ENCODE measurements at places on chromosomes 12 and 14.

GRCh38 chr14:24430682-24431568 is 1.2 kb downstream of the KHNYN start:
- DNase-seq: no peak

DNA sequence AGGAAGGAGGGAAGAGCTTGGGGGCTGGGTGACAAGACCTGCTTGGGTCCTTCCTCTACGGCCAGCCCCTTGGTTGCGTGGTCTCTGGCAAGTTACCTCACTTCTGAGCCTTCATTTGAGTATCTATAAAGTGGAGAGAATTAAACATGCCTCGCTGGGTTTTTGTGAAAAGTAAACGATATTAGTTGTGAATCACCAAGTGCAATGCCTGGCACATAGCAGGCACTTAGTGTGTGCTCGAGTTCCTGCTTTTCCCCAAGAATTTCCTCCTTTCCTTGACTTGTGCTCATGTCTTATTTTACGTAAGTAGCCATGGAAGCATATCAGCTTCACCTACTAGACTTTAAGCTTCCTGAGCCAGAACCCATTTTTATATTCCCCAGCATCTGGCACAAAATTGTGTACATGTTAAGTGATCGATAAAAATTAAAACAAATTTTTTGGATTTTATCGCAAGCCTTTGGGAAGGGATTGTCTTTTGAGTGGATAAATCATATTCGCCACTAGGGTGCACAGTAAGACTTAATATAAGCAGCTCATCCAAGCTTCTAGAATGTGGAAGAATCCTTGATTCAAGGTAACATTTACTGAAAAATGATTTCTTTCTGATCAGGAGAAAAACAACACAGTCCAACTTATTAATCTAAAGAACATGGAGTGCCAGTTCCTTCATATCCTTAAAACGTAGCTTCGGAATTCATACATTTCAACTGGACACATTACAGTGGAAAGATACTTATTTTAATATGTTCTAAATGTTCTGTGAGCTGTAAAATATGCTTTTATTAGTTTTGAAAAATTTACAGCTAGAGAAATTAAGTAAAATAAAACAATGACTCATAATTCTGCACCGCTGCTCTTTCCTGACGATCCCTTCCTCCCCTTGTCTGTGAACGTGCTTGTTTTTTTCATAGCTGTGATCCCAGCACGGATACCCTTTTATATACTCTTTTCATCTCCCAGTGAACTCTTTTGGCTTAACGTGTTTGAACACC is 62.0 kb downstream of the SLC25A47 start:
- no peak for DNase-seq

DNA sequence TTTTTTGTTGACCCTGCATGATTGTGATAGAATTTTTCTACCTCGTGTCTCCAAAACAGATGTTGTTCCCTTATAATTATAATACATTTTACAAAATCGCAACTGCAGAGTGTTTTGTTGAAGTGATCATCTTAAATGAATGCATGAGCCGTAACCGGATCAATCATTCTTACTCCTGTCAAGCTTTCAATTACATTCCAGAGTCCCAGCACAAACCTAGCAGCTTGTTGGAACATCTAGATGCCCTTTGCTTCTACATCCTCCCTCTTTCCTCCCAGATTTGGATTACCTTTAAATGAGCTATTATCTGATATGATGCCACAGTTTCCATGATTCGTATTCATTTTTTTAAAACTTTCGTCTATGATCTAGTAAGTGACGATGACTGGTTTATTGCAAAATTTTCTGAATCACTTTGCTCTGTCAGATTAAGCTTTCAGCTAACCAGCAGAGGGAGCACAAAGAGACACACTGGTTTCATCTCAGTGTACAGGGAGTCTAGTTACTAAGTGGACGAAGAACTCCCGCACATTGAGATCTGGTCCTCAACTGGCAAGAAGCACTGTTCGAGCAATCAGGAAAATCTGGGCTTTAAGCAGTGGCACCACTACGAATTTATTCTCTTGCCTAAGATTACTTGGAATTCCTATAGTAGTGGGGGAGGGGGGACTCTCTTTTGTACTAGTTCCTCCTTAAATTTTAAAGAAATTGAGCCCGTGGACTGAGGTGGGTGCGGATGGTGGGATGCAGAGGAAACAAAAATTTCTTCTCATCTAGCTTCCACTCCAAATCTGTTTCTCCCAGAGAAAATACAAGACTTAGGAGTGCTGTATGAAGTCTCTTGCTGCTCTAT is 40.9 kb downstream of the TSHR start:
- DNase-seq: peak; percentile 47

DNA sequence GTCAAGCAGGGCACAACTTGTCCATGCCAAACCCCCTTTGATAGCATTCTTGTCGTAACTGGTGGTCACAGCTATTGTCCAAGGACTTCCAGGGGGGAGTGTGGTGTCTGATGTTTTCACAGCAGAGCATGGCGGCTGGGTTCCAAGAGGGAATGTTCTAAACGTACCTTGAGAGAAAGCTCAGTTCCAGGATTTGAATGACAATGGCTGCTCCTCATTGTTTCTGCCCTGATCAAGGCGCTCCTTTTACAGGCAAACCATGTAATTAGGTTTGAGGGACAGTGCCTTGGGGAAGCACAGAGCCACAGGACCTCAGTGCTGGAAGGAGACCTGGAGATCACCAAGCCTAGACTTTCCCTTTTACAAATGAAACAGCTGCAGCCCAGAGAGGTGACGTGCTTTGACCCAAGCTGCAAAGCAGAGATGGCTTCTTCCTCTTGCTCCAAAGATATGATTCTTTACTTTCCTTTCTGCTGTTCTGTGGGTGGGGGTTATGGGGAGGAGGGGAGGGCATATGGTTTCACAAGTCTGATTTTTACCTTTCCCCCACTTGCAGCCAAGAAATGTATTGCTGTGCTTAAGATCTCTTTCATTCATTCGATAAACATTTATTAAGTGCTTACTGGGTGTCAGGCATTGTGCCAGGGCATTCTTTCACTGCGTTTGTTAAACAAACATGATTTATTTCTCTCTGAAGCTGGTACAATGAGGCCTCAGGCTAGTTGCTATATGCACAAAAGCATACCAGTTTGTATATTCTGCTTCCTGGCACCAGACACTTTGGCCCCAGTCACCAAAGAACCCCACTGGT is 172.8 kb downstream of the KTN1 start:
- no peak for DNase-seq

DNA sequence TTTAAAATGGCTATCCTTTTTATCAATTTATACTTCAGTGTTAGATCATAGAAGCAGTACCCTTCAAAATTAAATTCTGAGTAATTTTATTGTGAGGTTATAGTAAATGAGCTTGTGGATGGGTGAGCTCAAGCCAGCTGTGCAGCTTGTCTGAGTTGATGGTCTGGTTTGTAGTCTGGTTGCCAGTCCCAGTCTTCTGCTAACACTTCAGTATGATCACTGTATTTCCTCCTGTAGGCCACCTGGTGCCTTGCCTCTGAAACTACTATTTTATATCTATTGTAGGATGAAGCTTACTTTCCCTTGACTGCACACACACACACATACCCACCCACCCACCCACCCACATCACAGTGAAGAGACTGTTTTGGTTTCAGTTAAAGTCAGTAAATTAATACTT is 496.4 kb downstream of the PCNX1 start:
- no peak for DNase-seq

DNA sequence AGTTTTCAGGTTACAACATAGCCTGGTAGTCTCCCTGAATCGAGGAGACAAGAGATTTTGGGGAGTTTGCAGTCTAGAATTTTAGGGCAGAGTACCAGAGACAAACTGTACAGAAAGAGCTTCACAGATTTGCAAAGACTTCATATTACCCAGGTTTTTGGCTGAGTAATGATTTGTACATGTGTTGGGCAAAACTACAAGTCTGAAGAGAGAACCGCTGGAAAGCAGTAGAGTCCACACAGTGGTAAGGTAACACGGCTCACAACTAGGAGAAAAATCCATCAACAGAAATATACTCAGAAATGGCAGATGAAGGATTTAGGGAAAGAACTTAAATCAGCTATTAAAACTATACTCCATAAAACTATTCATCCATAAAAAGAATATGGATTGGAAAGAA is 25.7 kb downstream of the FBXO33 start:
- DNase-seq: no peak

DNA sequence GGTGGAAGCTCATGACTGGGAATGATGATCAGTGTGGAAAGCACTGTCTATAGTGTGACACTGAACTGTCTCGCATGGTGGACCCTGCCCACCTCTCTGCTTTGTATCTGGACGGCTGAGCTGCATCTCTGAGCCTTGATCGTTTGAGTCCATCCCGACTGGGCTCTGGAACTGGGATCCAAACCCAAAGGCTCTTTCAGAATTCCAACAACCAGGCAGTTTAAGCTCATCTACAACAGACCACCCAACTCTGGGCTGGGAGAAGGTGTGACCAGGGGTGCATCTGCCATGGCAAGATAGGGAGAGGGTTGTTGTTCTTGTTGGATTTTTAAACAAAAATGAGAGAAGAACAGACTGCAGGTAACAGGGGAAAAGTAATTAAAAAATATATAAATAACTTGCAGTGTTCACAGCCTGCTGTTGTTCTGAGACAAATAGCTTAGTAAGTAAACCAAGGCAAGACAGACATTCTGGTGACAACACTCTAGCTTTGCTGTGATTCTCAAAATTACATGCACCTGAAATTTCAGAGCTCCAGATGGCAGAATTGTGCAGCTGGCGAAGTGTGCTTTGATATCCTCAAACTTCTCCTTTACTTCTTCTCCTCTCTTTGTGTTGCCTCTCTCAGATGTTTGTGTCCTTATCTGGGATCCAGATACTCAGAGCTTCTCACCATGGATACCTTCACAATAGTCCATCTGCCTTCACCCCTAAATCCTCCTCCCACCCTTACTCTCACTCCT is 209.6 kb downstream of the EMP1 start:
- no peak for DNase-seq

GRCh38 chr12:68483592-68484383 is 126.9 kb upstream of the RAP1B start:
- DNase-seq: no peak

DNA sequence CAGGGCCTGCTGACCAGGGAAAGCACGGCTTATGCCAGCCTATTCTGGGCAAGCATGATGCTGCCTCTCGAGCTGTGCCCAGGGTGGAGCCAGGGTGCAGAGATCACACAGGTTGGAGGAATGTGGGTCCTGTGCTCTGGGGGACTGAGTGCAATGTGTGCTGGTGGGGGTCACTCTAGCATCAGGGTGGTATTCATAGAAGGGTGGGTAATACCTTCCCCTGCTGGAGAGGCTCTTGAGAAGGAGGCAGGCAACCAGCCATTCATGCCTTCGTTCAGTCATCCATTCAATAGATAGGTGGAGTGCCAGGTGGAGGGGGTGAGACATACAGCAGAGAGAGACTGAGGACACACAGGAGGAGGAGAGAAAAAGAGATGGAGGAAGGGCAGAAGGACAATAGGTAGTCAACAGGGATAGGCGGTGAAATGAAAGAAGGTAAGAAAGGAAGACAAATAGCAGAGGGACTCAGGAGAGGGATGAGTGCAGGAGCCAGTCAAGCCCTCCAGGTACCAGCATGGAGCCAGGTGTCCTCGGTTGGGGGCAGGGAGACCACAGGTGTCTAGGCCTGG is 5.2 kb upstream of the ZNF385A start:
- no peak for DNase-seq

DNA sequence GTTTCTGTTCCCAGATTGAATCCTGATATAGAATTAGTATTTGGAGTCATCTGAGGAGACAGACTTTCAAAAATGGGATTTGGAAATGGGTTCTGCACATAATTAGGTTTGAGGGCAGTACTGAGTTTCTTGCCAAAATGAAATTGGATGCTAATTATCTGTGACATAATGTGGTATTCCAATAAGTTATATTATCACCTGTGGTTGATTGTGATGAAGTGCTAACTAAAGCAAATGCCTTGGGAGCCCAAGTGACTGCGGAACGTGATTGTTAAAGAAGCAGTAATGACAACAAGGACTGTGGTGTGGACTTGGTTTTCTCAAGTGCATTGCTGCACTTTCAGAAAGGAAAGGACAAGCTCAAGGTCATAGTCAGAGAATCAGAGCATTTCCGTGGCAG is 337.0 kb downstream of the IPO8 start:
- DNase-seq: no peak

GRCh38 chr12:117526757-117527478 is 165.5 kb upstream of the NOS1 start:
- no peak for DNase-seq

- DNase-seq: no peak
Observed at GRCh38 chr12:52083638-52083996, 4.1 kb downstream of the SMIM41 start.

GRCh38 chr12:79891506-79892162 is 43.3 kb downstream of the PPP1R12A start:
- DNase-seq: no peak

GRCh38 chr12:65618588-65618987 is 205.7 kb upstream of the HMGA2 start:
- no peak for DNase-seq

- no peak for DNase-seq
Observed at GRCh38 chr12:84247931-84248330, 664.7 kb downstream of the SLC6A15 start.

GRCh38 chr14:71141701-71142374 is 234.6 kb downstream of the PCNX1 start:
- DNase-seq: no peak

DNA sequence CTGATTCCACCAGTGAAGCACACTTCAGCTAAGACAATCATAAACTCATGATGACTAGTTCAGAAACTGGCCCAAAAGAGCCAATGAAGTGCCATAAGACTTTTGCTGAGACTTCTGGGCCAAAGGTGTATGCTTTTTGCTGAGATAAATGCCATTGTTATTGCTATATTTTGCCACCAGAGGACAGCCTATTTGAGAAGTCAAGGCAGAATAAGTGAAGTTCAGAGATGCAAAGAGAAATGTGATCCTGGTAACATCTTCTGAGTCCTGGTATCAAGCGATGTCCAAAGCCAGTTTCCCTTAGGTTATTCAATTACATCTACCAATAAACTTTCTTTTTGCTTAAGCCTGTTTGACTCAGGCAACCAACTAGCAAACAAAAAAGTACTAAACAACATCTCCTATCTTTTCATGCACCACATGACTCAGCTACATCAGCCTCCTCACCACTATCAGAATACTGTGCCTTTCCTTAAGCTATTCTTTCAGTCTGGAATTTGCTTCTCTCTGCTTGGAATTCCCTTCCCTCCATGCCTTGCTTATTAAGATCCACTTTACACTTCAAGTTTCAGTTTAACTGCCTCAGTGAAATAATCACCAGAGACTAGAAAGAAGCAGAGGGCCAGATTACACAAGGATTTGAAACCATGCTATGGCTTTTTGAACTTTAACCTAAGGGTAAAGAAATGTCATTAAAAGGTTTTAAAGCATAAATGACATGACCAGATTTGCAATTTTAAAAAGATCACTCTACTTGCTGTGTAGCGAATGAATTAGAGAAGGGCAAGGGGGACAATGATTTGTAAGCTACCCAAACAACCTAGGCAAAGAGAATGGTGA is 14.0 kb downstream of the CRY1 start:
- no peak for DNase-seq

- no peak for DNase-seq
Observed at GRCh38 chr14:72401632-72402376, 469.6 kb downstream of the RGS6 start.

- no peak for DNase-seq
Observed at GRCh38 chr14:101232340-101233020, 328.8 kb upstream of the DIO3 start.

Measured in muscle of arm (tissue), 14 donors.